ENCODE measurements at places on chromosomes 11 and 22.

DNA sequence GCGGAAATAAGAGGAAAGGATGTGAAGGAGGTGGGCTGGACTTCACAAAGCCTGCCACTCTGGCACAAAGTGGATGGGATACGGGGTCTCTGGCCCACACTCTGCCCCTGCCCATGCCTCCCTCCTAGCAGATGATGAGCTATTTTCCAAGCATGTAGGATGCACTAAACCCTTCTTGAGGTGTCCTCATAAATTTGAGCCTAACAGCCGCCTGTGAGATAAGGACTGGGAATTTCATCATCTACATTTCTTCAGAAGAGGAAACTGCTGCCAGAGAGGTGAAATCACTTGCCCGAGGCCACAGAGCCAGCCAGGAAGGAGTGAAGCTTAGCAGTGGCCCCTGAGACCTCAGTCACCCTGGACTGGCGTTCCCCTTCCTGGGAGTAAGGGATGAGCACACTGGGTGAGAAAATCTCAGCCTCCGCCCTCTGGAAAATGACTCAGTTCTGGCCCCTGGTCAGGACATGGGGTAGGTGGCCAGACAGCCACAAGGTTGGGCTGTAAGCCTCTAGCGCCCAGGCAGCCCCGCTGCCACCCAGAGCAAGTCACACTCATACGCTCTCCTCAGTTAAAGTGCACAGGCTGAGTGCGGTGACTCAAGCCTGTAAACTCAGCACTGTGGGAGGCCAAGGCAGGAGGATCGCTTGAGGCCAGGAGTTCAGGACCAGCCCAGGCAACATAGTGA lies 27.9 kb downstream of the MB start:
- DNase-seq: no peak

GRCh38 chr11:6567371-6567745 lies 36.1 kb downstream of the RRP8 start:
- DNase-seq: no peak

- DNase-seq: no peak
Measured at GRCh38 chr11:83302151-83302550, 16.0 kb upstream of the CCDC90B start.

DNA sequence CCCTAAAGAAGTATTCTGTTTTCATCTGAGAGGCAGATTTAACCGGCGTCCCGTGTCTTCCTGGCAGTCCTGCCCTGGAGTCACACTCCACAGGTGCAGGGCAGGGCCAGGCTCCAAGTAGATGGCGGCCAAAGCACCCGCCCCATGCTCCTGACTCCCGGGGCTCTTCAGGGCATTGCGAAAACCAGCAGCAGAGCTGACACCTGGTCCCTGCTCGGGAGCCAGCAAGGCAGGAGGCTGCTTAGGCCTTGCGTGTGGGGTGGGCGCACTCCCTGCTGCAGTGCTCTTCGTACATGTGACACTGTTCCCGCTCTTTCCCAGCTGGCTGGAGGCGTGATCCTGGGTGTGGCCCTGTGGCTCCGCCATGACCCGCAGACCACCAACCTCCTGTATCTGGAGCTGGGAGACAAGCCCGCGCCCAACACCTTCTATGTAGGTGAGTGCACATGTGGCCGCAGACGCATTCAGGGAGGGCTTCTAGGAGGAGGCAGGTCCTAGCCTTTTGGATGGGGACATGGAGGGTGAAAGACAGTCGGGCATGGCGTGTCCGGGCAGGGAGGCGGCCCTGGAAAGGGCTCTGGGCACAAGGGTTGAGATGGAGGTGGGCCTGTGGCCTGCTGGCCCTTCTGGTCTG lies 10.3 kb upstream of the TSSC4 start:
- no peak for DNase-seq

DNA sequence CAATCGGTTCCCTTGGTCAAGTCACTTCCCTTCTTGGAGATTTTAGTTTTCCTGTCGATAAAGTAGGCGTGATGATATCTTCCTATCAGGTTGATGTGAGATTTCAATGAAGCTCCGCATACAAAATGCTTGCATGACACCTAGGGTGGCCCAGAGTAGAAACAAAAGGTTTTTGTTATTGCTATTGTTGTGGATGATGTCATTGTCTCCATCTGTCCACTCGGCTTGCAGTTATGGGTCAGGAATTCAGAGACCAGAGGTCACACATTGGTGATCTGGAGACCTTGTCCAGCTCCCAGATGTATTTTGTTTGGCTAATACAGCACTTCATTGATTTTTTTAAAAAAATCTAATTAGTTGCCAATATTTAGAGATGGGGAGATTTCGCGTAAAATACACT lies 382.1 kb downstream of the MN1 start:
- no peak for DNase-seq

GRCh38 chr11:12232817-12233601 lies 122.6 kb downstream of the MICAL2 start:
- no peak for DNase-seq

DNA sequence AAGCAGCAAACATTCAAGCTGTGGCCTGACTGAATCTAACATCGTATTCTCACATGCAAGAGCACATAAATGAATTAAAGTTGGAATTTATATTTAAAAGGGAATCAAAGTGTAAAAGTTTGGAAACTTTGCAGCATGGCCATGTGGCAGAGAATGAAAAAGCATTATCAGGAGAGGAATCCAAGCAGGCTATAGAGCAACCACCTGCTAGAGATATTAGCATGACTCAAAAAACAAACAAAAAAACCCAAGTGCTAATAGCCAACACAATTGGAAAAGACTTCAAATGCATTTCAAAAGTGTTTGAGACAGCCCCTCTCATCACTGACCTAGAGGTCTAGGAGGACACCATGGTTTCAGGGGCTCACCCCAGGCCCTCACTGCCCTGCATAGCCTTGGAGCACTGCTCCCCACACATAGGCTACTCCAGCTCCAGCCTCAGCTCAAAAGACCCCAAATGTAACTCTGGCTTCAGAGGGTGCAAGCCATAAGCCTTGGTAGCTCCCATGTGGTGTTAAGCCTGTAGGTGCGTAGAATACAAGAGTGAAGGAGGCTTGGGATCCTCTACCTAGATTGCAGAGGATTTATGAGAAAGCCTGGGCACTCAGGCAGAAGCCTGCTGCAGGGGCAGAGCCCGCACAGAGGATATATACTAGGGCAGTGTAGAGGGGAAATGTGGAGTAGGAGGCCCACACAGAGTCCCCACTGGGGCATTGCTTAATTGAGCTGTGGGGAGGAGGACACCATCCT lies 1.7 kb upstream of the KRTAP5-7 start:
- no peak for DNase-seq

- DNase-seq: no peak
Measured at GRCh38 chr11:93541884-93542810, 1.0 kb downstream of the SMCO4 start.

DNA sequence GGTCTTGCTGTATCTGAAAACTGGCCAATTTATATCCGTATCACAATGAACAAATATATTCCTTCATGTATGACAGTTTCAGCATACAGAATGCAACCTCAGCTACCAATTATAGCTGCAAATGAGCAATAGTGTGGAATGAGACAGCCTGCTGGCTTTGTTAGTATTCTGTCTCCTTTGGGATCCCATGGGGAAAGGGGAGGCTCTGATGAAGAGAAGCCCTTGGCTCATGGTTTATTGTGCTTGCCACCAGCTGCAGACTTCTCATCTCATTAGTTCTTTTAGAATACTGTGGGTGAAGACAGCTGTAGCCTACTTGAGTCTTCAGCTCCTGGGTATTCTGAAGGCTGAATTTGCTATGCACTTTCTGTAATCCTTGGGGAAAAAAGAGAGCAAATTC lies 42.4 kb downstream of the PITPNB start:
- DNase-seq: no peak

Measured in stimulated activated CD8-positive, alpha-beta memory T cell treated with anti-CD3 and anti-CD28 coated beads, Interleukin-15, amount 100 ng/mL, for 48 hours (primary cell).